Central memory CD4-positive, alpha-beta T cell (primary cell): ENCODE measurements at places on chromosomes 7 and 10.

DNA sequence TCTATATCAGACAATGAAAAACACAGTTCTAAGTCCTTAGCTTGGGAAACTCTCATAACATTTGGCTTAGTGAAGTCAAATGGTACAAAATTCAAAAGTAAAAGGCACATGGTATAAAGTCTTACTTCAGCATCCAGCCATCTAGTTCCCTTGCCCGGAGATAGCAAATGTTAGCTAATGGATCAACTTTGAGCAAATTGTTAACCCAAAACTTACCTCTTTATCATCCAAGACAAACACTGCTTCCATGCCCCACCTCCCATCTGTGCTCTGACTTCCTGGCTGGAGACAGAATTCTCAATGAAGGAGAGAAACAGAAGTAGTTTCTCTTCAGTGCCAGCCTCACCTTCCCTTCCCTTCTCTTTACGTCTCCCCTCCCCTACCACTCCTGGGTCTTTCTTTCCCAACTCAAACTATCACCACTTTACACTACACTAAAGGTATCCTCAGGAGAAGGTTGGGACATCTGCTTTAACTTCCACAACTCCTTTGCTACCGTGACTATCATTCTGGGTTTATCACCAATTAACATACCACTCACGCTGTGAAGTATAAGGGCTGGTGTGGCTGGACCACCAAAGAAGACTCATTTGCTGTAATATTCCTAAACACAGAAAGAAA, 21.2 kb upstream of the ZNRF2 start:
- no peak for DNase-seq

- DNase-seq: no peak
These were observed 111.9 kb downstream of the GRID1 start for GRCh38 chr10:86254526-86255174.

GRCh38 chr10:32323051-32323450, 23.9 kb downstream of the EPC1 start:
- no peak for DNase-seq

DNA sequence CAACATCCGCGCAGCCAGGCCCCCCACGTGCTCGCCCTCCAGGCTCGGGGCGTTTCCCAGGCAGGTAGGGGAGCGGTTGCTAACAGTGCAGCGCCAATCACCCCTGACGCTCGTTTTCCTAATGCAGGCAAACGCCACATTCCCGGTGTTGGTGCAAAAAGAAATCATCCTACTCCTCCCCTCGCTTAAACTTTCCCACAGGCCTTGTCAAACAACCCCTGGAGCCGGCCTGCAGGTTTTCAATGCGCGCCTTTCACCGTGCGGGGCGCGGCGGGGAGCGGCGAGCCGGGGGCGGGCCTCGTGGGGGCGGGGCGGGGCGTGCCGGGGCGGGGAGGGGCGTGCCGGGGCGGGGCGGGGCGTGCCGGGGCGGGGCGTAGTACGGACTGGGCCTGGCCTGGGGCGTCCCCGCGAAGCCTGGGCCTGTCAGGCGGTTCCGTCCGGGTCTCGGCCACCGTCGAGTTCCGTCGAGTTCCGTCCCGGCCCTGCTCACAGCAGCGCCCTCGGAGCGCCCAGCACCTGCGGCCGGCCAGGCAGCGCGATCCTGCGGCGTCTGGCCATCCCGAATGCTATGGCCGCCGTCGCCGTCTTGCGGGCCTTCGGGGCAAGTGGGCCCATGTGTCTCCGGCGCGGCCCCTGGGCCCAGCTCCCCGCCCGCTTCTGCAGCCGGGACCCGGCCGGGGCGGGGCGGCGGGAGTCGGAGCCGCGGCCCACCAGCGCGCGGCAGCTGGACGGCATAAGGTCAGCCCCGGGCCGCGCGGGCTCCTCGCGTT, at the start of gene ECHDC3:
TSS of gene ECHDC3 (plus strand) at position 374 of the 770 bp plus-strand sequence. CDS start at position 569, 195 bp downstream.
- peak; percentile 36 for DNase-seq

DNA sequence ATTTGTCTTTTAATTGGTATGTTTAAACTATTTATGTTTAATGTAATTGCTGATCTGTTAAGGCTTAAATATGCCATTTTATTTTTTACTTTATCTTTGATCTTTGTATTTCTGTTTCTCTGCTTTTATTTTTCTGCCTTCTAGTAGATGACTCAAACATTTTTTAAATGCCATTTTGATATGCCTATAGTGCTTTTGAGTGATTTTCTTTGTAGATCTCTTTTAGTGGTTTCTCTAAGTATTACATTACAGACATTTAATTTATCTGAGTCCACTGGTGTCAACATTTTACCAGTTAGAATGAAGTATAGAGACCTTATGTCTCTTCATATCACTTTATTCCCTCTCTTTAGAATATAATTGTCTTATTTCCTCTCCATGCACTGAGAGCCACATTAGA, 32.7 kb downstream of the IL6 start:
- no peak for DNase-seq

DNA sequence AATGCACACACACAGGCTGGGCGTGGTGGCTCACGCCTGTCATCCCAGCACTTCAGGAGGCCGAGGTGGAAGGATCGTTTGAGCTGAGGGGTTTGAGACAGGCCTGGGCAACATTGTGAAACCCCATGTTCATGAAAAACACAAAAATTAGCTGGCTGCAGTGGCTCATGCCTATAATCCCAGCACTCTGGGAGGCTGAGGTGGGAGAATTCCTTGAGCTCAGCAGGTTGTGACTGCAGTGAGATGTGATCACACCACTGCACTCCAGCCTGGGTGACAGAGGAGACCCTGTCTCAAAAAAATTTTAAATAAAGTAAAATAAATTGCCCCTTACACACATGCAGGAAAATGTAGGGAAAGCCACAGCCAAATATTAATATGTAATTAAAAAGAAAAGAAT, 44.1 kb downstream of the RNF32 start:
- DNase-seq: no peak

GRCh38 chr7:157693521-157694375, 356.9 kb downstream of the DNAJB6 start:
- no peak for DNase-seq

DNA sequence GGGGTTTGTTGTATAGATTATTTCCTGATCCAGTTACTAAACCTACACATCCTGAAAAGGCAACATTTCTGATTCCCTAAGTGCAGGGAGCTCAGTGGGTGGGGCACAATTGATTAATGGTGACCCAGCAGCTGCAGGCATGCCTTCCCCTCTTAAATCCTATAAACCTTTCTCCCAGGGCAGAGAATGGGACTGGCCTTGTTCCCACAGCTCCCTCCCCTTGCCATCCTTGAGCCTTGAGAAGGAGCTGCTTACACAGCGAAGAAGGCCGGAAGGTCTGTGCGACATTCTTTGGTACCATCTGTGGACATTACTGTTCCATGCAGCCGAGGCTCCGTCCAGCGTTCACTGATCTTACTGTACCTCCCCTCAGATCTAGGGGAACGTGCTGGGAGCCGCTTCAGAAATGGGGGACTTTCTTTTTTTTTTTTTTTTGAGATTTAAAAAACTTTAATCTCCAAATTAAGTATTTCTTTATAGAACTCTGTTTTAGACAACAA, 14.3 kb downstream of the KLF6 start:
- DNase-seq: no peak

DNA sequence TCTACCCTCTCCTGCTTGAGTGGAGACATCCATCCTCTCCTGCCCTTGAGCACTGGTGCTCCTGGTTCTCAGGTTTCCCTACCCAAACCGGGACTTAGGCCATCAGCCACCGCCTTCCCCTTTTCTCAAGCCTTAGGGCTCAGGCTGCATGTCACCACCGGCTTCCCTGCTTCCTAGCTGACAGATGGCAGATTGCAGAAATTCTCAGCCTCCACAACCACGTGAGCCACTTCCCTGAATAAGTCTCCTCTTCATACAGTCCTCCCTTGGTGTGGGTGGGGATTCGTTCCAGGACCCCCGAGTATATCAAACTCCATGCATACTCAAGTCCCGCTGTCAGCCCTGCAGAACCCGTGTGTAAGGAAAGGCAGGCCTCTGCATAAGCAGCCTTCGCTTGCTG, 203.5 kb upstream of the ZNF32 start:
- DNase-seq: no peak

GRCh38 chr10:124072106-124072505, 21.3 kb downstream of the CHST15 start:
- DNase-seq: no peak

DNA sequence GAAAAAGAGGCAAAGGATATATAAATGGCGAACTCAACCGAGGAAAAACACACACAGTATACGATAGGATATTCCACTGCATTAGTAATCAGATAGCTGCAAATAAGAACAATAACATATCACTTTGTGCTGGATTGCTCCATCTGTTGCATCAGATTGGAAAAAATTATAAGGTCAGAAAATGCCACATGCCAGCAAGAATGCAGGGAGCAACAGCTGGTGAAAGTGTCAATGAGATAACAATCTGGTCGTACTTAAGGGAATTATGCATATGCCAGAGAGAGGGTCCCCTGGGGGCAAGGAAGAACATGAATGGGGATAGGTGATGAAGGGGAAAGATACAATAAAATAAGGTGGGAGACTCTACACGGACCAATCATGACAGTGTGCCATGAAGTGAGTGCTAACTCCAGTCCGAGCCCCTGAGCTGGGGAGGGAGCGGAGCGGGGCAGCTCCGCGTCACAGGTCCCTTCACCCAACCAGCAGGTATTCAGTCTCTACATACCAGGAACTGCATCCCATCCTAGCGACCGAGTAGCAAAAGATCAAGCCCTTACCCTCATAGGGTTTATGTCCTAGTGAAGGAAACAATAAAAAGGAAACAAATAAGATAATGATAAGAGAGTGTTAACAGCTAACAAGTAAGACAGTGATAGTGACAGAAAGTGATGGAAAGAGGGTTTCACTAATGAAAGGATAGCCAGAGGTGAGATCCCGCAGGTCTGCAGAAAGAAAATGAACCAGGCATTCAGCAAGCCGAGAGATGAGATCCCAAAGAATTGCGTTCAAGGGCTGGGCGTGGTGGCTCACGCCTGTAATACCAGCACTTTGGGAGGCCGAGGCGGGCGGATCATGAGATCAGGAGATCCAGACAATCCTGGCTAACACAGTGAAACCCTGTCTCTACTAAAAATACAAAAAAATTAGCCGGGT, 9.4 kb downstream of the MPP7 start:
- no peak for DNase-seq

DNA sequence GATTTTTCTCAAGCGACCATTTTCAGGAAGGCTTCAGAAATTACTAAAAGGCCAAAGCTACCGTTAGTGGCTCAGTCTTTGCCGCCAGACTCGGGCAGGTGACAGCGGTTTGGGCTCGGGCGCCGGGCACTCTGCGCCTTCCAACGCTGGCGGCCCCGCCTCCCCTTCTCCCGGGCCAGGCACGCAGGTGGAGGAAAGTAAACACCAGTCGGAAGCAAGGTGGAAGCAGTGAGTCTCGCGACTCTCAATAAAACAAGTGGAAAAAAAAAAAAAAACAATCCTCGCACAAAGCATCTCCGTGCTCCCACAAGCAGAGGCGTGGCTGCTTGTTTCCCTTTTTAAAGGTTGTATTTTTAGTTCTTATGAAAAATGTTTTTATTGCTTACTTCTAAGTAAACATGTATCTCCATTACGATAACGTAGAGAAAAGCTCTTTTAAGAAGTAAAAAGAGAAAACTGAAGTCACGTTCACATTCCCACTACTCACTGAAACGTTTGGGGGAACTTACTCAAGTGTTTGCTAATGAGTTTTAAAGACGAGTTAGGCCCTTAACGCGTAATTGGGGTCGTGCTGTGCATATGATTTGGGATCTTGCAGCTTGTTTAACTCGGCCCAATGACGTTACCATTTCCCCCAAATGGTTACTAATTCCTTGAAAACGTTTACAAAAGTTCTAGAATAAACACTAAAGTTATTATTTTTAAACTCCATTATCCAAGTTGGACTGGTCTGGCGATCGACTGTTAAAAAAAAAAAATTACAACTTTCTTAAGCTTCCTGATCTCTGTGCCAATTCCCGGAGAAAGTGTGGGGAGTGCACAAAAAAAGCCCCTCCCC, 864 bp downstream of the CDCA7L start:
- peak; percentile 8 for DNase-seq

DNA sequence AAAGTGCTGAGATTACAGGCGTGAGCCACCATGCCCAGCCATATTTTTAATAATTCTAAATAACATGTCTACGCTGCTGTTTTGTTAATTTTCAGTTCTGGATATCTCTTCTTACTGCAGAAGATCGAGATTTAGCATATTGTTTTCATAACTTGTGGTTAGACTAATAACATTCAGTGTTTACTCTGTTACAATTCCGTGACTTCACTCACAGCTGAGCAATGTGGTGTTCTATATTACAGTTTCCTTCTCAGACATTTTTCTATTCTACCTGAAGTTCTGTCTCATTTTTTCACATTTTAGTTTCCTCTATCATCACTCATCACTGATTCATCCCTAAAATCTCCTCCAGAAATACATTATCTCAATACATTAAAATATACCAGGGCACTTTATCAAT, 10.9 kb downstream of the RNF32 start:
- DNase-seq: no peak

DNA sequence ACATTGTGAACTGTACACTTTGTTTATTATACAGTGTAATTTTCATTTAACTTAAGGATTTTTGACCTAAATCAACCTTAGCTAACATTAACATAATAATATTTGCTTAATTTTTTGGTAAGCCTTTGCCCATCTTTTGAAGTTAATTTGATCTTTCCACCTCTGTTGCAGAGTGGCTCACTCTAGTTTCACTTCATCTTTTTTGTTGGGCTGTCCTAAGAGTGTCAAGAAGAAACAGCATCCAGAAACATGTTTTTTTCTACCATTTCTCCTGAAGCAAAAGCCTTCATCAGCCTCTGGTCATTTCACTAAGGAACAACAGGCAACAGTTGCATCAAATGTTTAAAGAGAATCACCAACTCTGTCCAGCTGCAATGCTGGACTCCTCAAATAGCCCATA, 824.7 kb downstream of the REEP3 start:
- DNase-seq: no peak
